ENCODE measurements at places on chromosomes 5 and 9. TPM values are rescaled to one million over a fixed set of nuclear protein-coding genes. Genes with fewer than 3 reads are reported as not detected.

The PCDH12 gene
- total RNA-seq, result 3.6 TPM

GRCh38 chr9:109411069-109411761, 86.9 kb downstream of the PTPN3 start:
- DNase-seq, result no peak

DNA sequence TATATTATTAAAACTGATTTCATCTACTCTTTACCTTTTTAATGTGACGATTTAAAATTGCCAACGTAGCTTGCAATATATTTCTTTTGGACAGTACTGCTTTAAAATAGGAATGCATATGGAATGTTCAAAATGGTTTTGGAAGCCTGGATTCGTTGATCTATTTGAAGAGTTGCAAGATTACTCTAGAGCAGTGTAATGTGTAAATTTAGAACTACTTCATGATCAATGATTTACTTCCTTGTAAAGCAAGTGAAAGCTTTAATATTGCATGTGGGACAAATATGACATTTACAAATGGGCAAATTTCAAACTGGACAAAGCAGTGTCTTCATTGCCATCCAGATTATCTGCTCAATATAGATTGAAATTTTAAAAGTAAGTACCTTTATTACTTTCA, 38.3 kb downstream of the PARP8 start:
- DNase-seq, result no peak

DNA sequence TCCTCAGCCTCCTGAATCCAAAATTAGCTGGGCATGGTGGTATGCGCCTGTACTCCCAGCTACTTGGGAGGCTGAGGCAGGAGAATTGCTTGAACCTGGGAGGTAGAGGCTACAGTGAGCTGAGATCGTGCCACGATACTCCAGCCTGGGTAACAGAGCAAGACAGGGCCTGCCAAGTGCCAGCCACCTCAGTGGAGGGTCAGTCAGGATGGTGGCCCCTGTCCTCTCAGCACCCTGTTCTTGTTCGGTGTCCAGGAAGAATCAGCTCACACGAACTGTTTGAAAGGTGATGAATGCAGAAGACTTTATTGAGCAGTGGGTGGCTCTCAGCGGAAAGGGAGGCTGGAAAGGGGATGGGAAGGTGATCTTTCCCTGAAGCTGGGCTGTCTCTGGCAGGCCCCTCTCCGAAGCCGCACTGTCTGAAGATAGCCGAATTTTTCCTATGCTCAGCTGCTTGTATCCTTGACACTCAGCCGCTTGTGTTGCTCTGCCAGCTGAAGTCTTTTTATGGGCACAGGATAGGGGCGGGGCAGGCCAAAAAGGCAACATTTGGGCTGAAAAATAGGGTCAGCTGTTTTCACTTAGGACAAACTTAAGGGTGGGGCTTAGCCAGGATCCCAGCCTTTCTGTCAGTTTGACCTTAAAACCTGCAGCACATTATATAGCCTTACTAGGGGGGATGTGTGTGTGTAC, 50.9 kb downstream of the UBE2R2 start:
- peak; percentile 23 for DNase-seq

The GCNT4 gene
- 36.2 TPM for total RNA-seq

DNA sequence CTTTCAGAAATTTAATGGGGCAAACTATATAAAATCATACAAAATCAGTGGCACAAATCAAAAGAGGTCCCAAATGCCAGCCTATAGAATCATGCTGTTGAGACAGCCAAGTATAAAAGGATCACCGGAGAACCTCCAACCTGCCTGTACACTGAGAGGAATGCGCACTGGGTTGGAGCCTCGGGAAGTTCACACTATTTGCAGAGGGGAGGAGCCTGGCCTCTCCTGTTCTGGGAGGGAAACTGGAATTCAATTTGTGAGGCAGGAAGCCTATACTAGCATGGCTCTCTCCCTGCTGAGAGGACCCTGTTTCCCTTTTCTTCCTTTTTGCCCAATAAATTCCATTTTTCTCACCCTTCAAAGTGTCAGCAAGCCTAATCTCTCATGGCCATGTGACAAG, 406.0 kb downstream of the HINT1 start:
- no peak for DNase-seq
